ENCODE measurements at places on chromosomes 7 and 10. TPM values are rescaled to one million over a fixed set of nuclear protein-coding genes. Genes with fewer than 3 reads are reported as not detected.

GRCh38 chr7:117038408-117038807, 85.1 kb downstream of the ST7 start:
- no peak for DNase-seq

DNA sequence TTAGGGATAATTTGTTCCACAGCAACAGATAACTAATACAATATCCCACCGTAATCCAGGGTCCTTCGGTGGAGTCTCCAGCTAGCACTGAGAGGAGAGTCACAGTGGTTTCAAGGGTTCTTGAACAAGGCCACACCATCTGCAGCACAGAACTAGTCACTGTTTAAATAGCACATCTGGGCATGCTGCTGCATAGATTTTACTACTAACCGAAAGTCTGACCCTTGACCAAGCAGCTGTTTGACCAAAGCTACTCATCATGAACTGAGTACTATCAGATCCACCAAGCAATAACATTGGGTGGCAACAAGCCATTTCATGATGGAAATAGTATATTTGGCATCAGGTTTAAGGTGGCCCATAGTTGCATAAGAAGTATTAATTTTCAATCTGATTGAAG, 53.2 kb downstream of the ANKMY2 start:
- no peak for DNase-seq

DNA sequence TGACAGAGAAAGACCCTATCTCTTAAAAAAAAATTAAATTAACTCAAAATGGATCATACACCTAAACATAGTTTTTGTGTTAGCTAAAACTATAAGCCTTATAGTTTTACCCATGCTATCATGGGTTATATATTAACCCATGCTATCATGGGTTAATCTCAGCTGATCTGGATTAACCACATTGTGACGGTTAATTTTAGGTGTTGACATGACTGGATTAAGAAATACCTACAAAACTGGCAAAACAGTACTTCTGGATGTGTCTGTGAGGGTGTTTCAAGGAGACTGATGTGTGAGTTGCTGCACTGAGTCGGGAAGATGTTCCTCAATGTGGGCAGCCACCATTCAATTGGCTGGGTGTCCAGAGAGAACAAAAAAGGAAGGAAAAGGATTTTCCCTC, 44.3 kb upstream of the FXYD4 start:
- no peak for DNase-seq

- no peak for DNase-seq
These were observed at the start of gene IGFBP1 for GRCh38 chr7:45888185-45888992. TSS of gene IGFBP1 (plus strand) at chr7:45888488. CDS start at chr7:45888653, 165 bp downstream.

GRCh38 chr7:101990811-101991418, 173.5 kb downstream of the CUX1 start:
- no peak for DNase-seq

DNA sequence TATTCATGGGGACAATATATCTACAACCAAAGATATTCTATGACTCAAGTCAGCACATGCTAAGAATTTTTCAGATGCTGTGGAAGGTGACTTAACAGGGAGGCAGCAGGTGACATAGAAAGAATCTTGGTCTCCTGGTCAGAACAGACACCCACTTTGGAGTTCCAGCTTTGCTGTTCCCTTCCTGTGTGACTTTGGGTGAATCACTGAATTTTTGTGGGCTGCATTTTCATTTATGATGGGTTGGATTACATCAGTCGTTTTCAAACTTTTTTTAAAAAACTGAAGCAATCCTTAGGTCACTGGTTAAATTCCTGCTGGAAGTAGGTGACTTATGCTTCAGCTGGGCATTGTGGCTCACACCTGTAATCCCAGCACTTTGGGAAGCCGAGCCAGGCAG, 24.9 kb downstream of the RGR start:
- DNase-seq, result no peak

DNA sequence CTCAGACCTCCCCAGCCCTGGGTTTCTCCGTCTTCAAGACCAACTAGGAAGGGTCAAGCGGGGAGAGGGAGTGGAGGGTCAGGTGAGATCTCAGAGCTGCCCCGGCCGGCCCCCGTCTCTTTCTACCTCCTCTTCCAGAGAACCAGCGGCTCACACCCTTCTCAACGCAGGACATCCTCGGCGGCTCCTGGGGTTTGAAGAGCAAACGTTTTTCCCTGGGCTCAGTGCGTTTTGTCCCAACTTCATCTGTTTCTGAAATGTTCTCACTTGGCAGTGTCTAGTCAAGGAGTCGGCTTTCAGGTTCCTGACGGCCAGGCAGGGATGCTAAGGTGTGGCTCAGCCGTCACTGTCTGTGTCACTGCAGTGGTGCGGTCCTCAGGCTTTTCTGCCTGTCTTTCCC, 416.4 kb upstream of the FOXK1 start:
- DNase-seq, result no peak

Gene PHKG1
- 1.0 TPM for polyA plus RNA-seq

Gene ZMIZ2
- polyA plus RNA-seq, result 23.9 TPM

Gene PLEKHS1
- 0.08 TPM for polyA plus RNA-seq

Gene IGF2BP3
- 30.1 TPM for polyA plus RNA-seq

Gene PLCE1
- polyA plus RNA-seq, result 10.7 TPM
